ENCODE measurements at places on chromosomes 3 and 15.

GRCh38 chr15:99485153-99485961, 80.4 kb upstream of the MEF2A start:
- no peak for DNase-seq

GRCh38 chr15:101306341-101307047, 11.4 kb upstream of the SNRPA1 start:
- no peak for DNase-seq

DNA sequence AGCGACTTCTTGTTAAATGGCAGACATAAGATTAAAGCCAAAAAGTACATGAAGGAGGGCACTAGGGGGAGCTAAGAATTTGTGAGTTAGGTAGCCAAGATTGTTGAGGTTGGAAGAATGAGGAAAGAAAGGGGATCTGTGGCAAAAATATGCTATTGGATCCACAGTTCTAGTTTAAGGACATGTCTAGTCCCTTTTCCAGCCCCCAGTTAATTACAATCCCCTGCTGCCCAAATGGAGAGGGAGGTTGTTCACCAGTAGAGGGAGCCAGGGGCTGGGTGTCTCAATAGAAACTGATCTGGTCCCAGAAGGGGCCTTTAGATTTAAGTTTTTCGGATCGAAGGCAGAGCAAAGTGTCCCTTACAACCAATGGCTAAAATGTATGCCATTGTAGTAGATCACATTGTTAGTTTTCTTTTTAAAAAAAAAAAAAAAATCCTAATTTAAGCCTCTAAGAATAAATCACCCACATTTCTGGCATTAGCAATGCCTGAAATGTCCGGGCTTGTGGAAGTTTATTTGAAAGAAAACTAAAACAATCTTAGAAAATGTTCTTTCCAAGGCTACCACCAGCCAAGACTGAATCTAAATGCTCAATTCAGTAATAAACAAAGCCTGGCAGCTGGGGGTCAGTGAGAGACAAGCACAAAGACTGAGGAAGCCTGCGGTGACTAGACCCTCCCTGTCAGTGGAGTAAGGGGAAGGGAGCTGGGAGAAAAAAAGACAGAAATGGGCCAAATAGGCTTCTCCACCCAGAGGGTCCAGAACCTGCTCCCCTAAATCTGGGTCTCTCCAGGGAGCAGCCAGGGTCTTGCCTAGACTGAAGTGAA, 7.1 kb downstream of the COL8A1 start:
- peak; percentile 65 for DNase-seq

DNA sequence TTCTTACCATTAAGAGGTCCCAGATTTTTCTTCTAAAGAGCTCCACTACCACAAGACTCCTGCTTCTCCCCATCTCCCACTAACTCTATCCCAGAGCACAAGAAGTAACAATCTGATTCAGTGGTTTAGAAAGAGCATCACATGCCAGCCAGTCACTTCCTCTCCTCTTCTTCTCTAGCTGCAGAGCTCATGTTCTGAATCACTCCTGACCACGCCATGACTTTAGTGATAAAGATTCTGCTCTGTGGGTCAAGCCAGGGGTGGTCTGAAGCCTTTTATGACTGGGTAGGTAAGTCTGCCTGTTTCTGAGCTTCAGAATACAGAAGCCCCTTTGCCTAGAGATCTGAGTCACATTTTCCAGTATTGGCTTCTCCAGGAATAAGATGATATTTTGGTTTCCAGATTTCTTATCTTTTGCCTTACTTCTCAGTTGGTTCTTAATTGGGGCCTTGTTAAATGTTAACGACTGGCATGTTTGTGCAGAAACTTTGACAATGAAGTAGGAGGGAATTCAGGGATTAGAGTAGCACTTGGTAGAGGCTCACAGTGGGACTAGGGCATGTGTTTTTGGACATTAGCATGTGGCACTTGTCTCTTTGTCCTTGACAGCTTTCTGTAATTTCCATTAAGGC, 27.6 kb upstream of the ADAMTSL3 start:
- DNase-seq, result no peak

- DNase-seq, result no peak
Observed at GRCh38 chr3:158896729-158897128, 94.9 kb downstream of the MFSD1 start.

- peak; percentile 41 for DNase-seq
Observed at GRCh38 chr3:151316267-151316991, at the start of gene GPR87. TSS of gene GPR87 (minus strand) at chr3:151316820. CDS start at chr3:151300100, 16,720 bp downstream.

DNA sequence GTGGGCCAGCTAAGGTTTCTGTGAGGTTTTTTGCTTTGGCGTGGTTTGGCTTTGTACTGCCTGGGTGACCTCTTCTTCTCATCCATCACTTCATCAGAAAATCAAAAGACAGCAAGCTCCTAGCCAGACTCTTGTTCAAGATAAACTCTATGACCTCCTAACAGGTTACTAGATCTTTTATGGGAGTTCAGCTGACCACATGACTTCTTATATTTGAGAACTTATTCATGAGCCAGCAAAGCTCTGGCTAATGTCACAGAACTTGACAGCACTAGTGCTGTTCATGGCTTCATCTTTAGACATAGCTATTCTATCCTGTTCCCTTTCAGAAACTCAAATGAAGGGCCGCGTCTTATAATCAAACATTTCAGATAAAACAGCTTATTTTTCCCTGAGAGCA, 527.1 kb upstream of the GOLIM4 start:
- no peak for DNase-seq

- no peak for DNase-seq
Observed at GRCh38 chr3:137249311-137249940, 291.6 kb downstream of the IL20RB start.

DNA sequence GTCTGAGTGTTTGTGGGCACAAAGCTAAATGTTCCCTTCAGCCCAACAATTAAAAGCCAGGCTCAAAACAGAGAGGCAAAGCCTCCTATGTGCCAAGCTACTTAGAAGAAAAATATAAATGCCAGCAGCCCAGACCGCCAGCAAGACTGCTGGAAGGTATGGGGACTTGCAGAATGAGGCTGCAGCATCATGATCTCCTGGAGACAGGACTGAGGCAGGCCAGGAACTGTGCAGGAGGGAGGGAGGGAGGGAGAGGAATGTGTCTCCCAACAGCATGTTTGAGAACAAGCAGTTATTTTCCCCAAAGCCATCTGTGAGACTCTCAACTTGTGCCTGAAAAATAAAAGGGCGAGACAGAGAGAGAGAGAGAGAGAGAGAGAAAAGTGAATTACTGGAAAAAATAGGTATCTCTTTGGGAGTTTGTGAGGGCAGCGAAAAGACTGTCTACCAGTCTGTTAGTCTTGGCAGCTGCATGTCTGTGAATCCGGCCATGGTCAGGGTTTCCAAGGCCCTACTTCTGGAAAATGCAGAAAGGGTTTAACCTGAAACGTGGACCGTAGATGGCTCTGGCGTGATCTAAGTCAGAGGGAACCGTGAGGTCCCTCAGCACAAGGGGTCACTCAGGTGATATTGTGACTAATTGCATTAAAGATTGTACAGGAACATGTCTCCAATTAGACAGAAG, 139.7 kb upstream of the COL8A1 start:
- DNase-seq, result peak; percentile 27

DNA sequence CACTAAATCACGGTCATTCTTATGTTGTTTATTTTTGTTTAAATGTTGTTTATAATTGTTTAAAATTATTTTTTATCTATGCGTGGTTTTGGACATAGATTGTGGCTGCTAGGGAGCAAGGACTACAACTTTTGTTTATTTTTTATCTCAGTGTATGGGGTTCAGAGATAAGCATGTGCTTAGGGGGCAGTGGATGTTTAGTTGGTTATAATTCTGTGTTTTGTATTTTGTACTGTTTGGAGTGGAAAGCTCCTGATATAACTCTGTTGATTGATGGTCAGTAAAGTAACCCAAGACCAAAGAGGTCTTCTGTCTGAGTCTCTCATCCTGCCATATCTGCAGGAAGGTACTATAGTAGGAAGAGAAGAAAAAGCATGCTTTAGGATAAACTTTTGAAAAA, 36.5 kb upstream of the NPHP3 start:
- no peak for DNase-seq

- peak; percentile 35 for DNase-seq
Observed at GRCh38 chr3:122555275-122556071, 8.6 kb downstream of the PARP9 start.

DNA sequence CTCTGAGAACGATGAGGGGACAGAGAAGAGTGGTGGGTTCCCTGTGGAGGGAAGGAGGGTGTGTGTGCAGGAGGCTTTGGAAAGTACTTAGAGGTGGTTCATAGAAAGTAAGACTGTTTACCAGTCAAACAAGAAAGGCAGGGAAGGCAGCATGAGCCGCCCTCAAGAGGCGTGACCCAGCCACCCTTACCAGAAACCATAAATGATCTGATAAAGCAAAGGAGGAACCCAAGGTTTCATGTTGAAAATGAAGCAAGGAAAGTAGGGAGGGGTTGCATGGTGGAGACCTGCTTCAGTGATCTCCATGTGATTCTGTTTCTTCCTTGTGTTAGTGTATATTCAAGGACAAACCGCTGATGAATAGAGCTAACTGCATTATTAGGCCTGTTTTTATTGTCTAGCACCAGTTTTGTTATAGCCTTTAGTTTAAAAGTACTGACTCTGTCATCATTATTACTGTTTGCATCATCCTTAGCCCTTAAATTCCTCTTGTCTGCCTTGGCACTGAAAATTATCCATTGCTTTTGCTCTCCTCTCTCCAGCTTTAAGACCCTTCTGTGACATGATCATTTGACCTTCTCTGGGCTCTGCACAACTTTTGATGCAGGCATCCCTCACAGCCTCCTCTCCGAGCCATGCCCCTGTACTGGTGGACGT, 96.1 kb downstream of the STAC start:
- no peak for DNase-seq

GRCh38 chr15:69820819-69821218, 276.9 kb downstream of the TLE3 start:
- DNase-seq, result no peak

- peak; percentile 71 for DNase-seq
Observed at GRCh38 chr15:99100245-99101173, 4.4 kb upstream of the SYNM start.

- DNase-seq, result peak; percentile 67
Observed at GRCh38 chr15:100671858-100672543, 69.6 kb downstream of the ASB7 start.

DNA sequence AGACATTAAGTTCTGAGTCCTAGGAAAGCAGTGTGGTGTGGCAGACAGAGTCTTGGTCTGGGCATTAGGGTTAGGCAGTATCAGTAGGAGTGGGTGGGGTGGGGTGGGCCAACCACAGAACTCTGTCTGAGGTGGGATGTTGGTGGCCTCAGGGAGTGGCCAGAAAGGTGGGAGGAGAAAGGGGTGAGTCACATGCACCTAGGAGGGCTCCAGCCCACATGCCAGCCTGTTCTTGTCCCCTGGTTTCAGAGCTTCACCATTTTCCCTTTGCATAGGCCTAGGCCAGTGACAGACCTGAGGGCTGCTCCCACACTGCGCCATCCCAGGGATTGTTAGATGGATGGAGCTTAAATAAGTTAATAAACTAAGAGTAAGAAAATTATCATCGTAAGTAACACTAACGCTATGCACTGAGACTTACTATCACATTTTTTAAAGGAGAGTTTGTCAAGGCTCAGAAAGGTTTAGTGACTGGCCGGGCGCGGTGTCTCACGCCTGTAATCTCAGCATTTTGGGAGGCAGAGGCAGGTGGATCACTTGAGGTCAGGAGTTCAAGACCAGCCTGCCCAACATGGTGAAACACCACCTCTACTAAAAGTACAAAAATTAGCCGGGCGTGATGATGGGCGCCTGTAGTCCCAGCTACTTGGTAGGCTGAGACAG, 33.8 kb downstream of the DNASE1L3 start:
- peak; percentile 20 for DNase-seq

- DNase-seq, result no peak
Observed at GRCh38 chr15:89774492-89774891, 1.6 kb upstream of the MESP2 start.

DNA sequence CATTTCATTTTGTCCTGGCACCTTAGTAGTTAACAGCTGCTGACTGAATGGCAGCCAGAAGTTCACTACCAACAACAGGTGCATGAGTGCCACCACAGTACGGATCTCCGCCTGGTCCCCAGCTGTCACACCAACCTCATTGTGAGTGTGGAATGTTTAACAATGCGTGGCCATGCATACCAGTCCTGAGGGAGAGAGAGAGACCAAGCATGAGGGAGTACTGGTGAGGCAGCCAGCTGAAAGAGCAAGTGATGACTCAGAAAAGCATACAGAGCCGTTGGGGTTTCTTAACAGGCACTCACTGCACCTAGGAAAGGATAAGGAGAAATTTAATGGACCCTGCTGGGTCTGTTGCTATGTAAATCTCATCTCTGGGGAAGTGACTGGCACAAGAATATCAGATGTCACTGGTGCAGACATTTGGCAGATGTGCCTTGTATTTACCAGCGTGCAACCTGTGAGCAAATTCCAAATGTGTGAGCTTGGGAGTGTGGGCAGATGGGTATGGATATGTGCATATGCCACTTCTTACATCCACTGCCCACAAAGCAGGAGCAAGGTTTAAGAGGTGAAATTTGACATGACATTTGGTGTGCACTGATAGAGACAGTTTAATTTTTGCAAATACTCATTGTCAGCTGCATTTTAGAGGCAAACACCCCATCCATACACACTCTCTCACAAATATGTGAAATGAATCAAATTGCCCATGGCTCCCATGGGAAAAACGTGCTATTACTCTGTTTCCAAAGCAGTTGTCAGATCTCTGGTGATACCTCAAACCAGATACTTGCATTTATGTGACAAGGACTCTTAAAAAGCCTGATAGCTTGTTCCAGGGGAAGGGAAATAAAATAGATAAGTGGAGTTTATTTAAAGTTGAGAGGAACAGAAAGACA, 245.2 kb upstream of the ARPP21 start:
- DNase-seq, result no peak

GRCh38 chr3:65936908-65937638, 101.6 kb downstream of the MAGI1 start:
- no peak for DNase-seq

GRCh38 chr15:79365765-79366164, 54.9 kb downstream of the TMED3 start:
- DNase-seq, result no peak

DNA sequence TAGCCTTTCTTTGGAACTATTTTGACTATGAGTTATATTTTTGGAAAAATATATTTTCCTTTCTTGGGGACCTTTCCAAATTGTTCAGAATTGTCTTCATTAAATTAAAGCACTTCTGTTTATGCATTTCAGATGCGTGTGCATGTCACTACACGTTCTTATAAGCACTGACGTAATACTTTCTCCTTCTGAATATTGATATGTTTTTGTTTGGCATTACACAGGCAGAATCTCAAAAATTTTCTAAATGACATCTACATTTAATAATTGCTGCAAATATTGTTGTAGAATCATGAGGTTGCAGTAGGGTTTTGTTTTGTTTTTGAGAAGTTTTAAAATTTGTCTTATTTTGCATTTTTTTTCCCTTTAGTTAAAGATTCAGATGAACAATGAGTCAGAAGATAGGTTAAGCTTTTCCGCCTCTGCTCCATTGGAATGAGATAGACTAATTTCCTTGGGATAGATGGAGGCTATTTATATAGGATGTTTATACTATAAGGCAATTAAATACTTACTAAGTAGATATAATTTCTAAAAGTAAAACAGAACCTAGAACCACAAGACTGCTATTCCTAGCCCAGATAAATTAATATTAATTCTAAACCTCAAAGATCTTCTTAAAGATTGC, 110.8 kb downstream of the MBNL1 start:
- no peak for DNase-seq
